IMR-90 (cell line): ENCODE measurements at places on chromosomes 1 and 21. TPM values are rescaled to one million over a fixed set of nuclear protein-coding genes. Genes with fewer than 3 reads are reported as not detected.

DNA sequence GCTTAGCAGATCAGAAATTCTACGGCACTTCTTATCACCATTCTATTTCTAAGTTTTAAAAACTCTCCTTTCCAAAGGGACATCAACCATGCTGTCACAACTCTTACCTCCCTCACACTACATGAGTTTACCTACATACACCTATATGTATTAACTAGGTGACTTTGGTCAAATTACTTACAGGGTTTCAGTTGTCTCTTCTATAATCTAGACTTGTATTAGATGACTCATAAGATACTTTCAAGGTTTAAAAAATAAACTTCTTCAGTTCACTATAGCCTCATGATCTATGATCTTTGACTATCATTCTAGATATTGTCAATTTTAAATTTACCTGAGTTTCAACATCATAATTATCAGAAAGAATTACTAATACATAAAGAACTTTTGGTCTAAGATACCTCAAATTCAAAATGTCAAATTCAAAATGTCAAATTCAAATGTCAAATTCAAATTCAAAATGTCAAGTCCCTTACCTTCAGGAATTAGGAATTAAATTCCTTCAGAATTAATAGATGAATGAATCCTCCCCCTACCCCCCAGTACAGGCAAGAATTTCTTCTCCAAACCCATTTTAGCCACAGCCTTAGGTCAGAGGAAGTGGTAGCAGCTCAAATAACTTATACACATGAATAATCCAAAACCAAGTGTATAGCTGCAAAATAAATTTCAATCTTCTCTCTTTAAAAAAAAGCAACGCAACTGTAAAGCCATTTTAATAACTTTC lies 31.1 kb downstream of the OTUD7B start:
- H3K27me3 ChIP-seq, result no peaks in the 10 kb centered on the region
- no peak overlapping the region for H3K27ac ChIP-seq
- DNase-seq, result no peak
- H3K36me3 ChIP-seq, result peaks cover 12% of the 10 kb centered on the region
- peaks cover 2% of the 10 kb centered on the region; the same call in 1 of the 2 replicates for H3K4me1 ChIP-seq

- no peak within 1 kb of the TSS for H3K27ac ChIP-seq
- H3K4me1 ChIP-seq, result no peaks in the 10 kb centered on the region
- H3K4me3 ChIP-seq, result no peak within 1 kb of the TSS
- no peak for DNase-seq
- H3K27me3 ChIP-seq, result peaks cover 47% of the 10 kb centered on the region
These were observed at the start of gene TFF3 for GRCh38 chr21:42315296-42315891. Gene TFF3, minus strand, starts transcription at chr21:42315409. Its CDS starts 35 bp downstream, at chr21:42315374.

- H3K27me3 ChIP-seq, result no peaks in the 10 kb centered on the region
- H3K4me3 ChIP-seq, result peak overlapping the region; percentile 89
- H3K27ac ChIP-seq, result peak overlapping the region; percentile 70
- H3K4me1 ChIP-seq, result 0 out of 2 replicates have a peak, but pooled peaks cover 3% of the 10 kb centered on the region
These were observed 571 bp downstream of the WDR3 start for GRCh38 chr1:117930173-117930447.

- H3K36me3 ChIP-seq, result peaks cover 2% of the 10 kb centered on the region
- H3K4me1 ChIP-seq, result 0 out of 2 replicates have a peak, but pooled peaks cover 2% of the 10 kb centered on the region
- no peak overlapping the region for H3K4me3 ChIP-seq
- no peak for DNase-seq
These were observed 156.2 kb downstream of the AKT3 start for GRCh38 chr1:243693800-243694199.

The DNASE2B gene
- total RNA-seq, result not detected in 2 replicates

The ZNF669 gene
- total RNA-seq, result 10.8 and 14.2 TPM in 2 replicates

- no peak overlapping the region for H3K27ac ChIP-seq
- peaks cover 24% of the 10 kb centered on the region for H3K27me3 ChIP-seq
- no peak overlapping the region for H3K4me3 ChIP-seq
- no peaks in the 10 kb centered on the region for H3K36me3 ChIP-seq
These were observed 2.9 kb downstream of the GPR37L1 start for GRCh38 chr1:202125611-202126010.

DNA sequence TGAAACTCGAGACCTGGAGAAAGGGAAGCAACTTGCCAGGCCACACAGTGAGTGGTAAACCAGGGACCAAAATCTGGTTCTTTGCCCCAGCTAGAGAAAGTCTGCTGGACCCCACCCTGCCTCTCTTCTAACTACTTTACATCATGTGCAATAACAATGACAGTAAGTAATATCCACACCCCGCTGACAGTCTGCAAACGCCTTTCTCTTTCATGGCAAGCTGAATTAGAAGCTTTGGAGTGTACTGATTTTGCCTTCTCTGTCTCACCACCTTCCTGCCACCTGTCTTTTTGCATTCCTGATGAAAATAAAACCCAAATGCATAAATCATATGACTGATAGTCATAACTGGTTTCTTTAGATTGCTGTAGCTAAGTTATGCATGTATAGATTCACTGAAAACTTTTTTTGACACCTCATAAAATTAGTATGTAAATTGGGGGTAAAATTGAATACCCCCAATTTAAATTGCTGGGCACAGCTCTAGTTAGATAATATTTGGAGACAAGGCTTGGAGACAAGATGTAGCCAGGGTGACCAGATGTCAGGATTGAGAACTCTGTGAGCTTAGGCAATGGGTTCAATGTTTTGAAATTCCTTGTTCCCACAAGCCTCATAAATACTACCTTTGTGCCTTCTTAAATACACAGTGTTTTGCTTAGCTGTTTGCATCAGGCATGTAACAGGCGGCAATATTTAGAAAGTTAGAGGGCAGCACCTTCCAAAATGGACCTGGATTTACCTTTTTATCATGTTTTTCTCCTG lies 73.5 kb downstream of the ST6GALNAC5 start:
- no peak for DNase-seq
- peaks cover 2% of the 10 kb centered on the region; the same call in 1 of the 2 replicates for H3K4me1 ChIP-seq
- H3K4me3 ChIP-seq, result no peak overlapping the region
- no peak overlapping the region for H3K27ac ChIP-seq
- H3K27me3 ChIP-seq, result peaks cover 1% of the 10 kb centered on the region; the same call in 1 of the 2 replicates
